ENCODE measurements at places on chromosomes 5 and 9. TPM values are rescaled to one million over a fixed set of nuclear protein-coding genes. Genes with fewer than 3 reads are reported as not detected.

MYO10 gene
- polyA plus RNA-seq = 13.2 TPM

GFI1B gene
- polyA plus RNA-seq = not detected

PCDHA3 gene
- polyA plus RNA-seq = not detected

PCDHA13 gene
- not detected for polyA plus RNA-seq

UBE2QL1 gene
- polyA plus RNA-seq = under 0.01 TPM

STPG3 gene
- polyA plus RNA-seq = not detected

DNA sequence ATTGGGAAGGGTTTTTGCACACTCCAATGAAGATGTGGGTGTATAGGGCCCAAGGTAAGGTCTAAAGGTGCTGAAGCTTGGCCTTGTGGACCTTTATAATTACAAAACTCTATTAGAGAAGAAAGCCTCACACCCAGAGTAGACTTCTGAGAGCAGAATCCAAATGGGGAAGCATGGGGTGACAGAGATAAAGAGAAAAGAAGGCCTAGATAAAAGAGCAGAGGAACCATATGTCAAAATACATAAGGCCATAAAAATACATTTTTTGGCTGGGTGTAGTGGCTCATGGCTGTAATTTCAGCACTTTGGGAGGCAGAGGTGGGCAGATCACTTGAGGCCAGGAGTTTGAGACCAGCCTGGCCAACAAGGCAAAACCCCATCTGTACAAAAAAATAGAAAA is 27.4 kb upstream of the TCERG1 start:
- no peak overlapping the region for H3K4me3 ChIP-seq
- no peaks in the 10 kb centered on the region for H3K36me3 ChIP-seq
- no peaks in the 10 kb centered on the region for H3K27me3 ChIP-seq
- no peak for DNase-seq
- no peak overlapping the region for H3K27ac ChIP-seq
- H3K4me1 ChIP-seq = no peaks in the 10 kb centered on the region

- no peaks in the 10 kb centered on the region for H3K27me3 ChIP-seq
- H3K4me3 ChIP-seq = no peak overlapping the region
- no peaks in the 10 kb centered on the region for H3K36me3 ChIP-seq
Measured at GRCh38 chr5:134512661-134512999, 12.8 kb upstream of the JADE2 start.

DNA sequence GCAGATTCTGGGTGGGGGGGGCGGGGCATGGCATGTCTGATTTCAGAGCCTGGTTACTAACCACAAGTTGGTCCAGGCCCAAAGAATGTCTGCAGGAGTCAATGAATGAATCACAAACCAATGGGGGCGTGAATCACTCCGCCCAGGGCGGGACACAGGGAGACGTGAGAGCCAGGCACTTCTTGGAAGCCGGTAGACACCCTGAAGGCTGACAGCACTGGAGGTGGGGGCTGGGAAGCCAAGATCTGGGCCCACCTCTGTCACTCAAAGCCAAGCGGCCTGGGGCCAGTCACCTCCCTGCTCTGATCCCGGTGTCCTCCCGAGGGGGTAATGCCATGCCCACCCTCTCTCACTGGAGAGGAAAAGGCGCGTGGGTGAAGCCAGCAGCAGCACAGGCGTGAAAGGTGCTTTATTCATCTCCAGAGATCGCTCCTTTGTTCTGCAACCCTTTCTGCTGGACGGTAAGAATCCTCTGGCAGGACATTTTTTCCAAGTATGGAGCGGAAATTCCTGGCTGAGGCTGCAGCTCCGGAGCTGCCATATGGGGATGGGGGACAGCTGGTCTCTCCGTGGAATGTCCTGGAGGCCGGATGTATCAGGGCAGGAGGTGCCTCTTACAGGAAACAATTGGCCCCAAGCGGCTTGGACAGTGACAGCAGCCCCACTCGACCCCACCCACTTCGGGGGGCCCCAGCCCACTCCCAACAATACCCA is 85.0 kb downstream of the STK10 start:
- no peaks in the 10 kb centered on the region for H3K27me3 ChIP-seq
- H3K36me3 ChIP-seq = no peaks in the 10 kb centered on the region
- H3K4me3 ChIP-seq = no peak overlapping the region
- H3K4me1 ChIP-seq = peaks cover 42% of the 10 kb centered on the region
- peak; percentile 89 for DNase-seq

- no peak overlapping the region for H3K4me3 ChIP-seq
- H3K36me3 ChIP-seq = no peaks in the 10 kb centered on the region
- H3K4me1 ChIP-seq = no peaks in the 10 kb centered on the region
- H3K27ac ChIP-seq = no peak overlapping the region
- no peak for DNase-seq
Measured at GRCh38 chr5:13581132-13581531, 363.4 kb downstream of the DNAH5 start.

GRCh38 chr5:54743997-54744788 is 226.6 kb downstream of the SNX18 start:
- H3K27ac ChIP-seq = no peak overlapping the region
- no peaks in the 10 kb centered on the region for H3K27me3 ChIP-seq
- DNase-seq = no peak
- no peak overlapping the region for H3K4me3 ChIP-seq

- no peak for DNase-seq
- H3K27ac ChIP-seq = no peak overlapping the region
Measured at GRCh38 chr9:136296434-136297015, 7.4 kb downstream of the CCDC187 start.

DNA sequence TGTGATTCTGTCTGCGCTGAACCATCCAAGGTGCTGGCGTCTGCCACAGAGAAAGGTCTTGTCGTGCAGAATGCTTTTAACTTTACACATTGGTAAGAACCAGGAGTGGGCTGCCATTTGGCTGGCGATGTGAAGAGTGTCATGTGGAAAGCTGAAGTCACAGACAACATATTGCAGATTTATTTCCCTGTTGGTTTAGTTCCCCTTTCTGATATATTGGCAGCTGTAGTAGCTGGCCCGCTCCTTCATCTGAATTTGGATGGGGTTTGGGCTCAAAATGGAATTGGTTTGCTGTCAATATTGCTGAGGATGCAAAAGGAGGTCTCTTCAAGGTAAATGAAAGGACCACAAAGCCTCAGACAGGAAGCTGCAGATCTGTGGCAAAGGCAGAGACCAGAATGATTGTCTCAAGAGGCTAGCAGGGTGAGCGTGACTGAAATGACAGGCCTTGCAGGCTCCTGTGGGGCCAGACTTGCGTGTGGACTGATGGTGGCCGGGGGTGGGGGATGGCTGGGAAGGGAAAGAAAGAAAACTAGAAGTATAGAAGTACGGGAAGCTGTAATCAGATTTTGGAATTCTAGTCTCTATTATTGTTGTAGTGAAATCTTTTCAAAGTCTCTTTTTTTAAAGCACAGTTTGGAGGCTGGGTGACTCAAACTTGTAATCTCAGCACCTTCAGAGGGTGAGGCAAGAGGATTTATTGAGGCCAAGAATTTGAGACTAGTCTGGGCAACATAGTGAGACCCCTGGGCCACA is 25.1 kb upstream of the CD180 start:
- H3K36me3 ChIP-seq = no peaks in the 10 kb centered on the region
- H3K27ac ChIP-seq = no peak overlapping the region
- H3K4me3 ChIP-seq = no peak overlapping the region
- peaks cover under 1% of the 10 kb centered on the region for H3K4me1 ChIP-seq
- no peak for DNase-seq

DNA sequence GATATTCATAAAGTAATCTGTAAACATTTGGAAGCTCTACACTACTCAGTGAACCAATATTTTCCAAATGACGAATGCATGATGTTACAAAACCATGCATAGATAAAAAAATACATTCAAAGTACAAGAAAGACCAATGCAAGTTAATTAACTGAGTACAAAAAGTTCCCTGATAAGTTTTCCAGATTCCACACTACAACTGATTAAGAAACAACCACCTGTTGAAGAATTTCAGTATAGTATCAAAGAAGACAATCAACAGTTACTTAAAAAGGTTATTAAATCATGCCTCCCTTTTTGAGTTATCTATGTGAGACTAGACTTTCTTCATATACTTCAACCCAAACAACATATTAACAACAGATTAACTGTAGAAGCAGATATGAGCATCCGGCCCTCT is 192.4 kb downstream of the ARL15 start:
- no peak for DNase-seq
- no peak overlapping the region for H3K4me3 ChIP-seq
- H3K27me3 ChIP-seq = no peaks in the 10 kb centered on the region
- H3K27ac ChIP-seq = no peak overlapping the region
- H3K4me1 ChIP-seq = no peaks in the 10 kb centered on the region

DNA sequence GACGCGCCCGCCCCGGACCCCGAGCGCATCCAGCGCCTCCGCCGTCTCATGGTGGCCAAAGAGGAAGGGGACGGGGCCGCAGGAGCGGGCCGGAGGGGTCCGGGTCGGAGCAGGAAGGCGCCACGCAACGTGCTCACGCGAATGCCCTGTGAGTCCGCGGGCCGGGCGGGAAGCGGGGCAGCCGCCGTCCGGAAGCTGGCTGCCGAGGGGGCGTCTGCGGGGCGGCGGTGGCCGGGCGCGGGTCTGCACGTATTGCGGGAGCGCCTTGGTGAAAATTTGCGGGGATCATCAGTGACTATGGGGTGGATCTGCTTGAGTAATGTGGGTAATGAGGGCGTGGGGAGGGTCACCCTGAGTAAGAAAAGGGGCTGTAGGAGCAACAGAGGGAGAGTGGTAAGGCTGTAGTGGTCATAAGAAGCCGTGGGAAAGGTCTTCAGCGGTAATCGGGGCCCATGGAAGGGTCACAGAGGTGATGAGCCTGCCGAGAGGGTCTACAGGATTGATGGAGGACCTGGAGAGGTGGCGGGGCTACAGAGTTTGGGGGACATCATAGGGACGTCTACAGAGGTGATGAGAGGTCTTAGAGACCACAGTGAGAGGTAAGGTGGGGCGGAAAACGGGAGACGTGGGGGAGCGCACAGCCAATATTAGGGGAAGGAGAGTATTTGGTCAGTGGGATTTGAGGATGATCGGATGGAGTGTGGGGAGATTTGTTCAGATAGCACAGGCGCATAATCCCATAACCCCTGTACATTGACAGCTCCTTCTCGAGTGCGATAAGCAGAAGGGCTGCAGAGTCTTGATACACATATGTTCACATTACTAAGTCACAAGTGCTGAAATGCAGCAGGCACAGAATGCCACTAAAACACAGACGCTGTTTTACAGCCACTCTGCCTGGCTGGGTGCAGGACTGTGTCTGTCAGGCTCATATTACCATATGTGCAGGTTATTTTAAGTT is 819 bp downstream of the LSM11 start:
- H3K27me3 ChIP-seq = no peaks in the 10 kb centered on the region
- H3K4me1 ChIP-seq = no peaks in the 10 kb centered on the region
- H3K4me3 ChIP-seq = peak overlapping the region; percentile 88
- DNase-seq = no peak
- H3K27ac ChIP-seq = peak overlapping the region; percentile 88

DNA sequence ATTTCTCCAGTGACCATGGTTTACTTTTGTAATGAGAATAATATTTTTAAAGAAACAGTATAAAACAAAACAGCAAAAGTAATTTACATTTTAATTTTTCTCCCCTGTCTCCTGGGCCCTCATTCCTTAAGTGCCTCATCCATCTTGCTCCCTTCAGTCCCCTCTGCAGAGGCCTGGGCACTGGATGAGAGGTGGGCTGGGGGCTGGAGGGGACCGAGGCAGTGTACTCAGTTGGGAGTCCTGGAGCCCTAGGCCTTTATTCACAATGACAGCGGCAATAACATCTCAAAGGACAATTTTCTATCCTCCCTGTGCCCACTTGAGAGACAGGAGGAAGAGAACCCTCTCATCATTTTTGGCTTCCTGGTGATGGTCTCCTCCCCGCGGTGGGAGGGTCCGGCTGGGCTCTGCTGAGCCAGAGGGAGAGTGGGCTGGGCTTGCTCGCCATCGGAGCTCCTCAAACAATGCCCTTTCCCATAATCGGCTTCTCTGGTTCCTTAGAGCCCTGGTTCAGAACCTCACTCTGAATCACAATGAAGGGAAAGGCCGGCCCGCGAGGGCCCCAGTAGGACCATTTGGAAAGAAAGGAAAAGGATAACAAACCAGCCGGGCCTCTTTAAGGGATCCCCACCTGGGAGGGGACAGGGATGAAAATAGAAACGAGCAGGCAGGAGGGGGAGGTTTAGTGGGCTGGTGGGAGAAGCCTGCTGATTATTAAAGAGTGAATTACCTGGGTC is 9.7 kb upstream of the SMIM32 start:
- H3K27ac ChIP-seq = no peak overlapping the region
- no peak for DNase-seq
- no peaks in the 10 kb centered on the region for H3K36me3 ChIP-seq

DNA sequence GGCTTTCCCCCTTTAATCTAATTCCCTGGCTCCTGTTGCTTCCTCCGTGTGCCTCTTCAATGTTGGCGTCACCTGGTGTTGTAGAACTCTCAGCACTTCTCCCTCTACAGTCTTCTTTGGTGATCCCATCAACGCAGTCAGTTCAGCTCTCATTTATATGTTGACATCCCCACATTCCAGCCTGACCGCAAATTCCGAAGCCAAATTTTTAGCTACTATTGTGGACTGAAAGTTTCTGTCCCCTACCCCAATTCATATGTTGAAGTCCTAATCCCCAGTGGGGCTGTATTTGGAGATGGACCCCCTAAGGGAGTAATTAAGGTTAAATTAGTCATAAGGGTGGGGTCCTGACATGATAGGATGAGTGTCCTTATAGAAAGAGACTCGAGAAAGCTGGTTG is 210.6 kb upstream of the ADAMTSL1 start:
- H3K4me3 ChIP-seq = no peak overlapping the region
- no peak for DNase-seq
- H3K27me3 ChIP-seq = no peaks in the 10 kb centered on the region
- H3K4me1 ChIP-seq = peaks cover 21% of the 10 kb centered on the region

DNA sequence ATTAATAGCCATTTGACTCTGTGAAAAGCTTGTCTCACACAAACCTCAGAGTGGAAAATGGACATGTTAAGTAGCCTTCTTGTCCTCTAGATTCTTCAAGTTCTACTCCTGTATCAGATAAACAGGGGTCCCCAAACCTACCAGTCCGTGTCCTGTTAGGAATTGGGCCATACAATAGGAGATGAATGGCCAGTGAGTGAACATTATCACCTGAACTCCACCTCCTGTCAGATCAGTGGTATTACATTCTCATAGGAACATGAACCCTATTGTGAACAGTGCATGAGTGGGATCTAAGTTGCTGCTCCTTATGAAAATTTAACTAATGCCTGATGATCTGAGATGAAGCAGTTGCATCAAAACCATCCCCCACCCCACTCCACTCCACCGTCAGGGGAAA is 136.3 kb downstream of the TMEM232 start:
- H3K27ac ChIP-seq = no peak overlapping the region
- H3K36me3 ChIP-seq = no peaks in the 10 kb centered on the region
- no peak overlapping the region for H3K4me3 ChIP-seq
- DNase-seq = no peak

GRCh38 chr9:86968258-86968920 is 21.1 kb upstream of the GAS1 start:
- H3K27me3 ChIP-seq = no peaks in the 10 kb centered on the region
- no peak for DNase-seq
- H3K4me3 ChIP-seq = no peak overlapping the region
- no peaks in the 10 kb centered on the region for H3K36me3 ChIP-seq

- no peaks in the 10 kb centered on the region for H3K36me3 ChIP-seq
- H3K27ac ChIP-seq = no peak overlapping the region
- H3K27me3 ChIP-seq = no peaks in the 10 kb centered on the region
- no peaks in the 10 kb centered on the region for H3K4me1 ChIP-seq
Measured at GRCh38 chr5:147626464-147626863, 116.6 kb upstream of the DPYSL3 start.

- no peaks in the 10 kb centered on the region for H3K27me3 ChIP-seq
- H3K4me1 ChIP-seq = no peaks in the 10 kb centered on the region
- no peak overlapping the region for H3K4me3 ChIP-seq
- no peak for DNase-seq
Measured at GRCh38 chr9:121952611-121953010, 140.5 kb downstream of the TTLL11 start.

Data from sigmoid colon (tissue), 7 donors.